Liver (tissue), 10 donors: ENCODE measurements at places on chromosomes 3 and 15. TPM values are rescaled to one million over a fixed set of nuclear protein-coding genes. Genes with fewer than 3 reads are reported as not detected.
A peak's percentile ranks its signal among the peaks of the same experiment; 100 is the strongest.

Gene OCA2
- 0.04 TPM for polyA plus RNA-seq

GRCh38 chr3:149131589-149131988, 2.2 kb downstream of the HPS3 start:
- no peaks in the 10 kb centered on the region for H3K36me3 ChIP-seq
- H3K4me1 ChIP-seq, result peaks cover 21% of the 10 kb centered on the region
- no peak for DNase-seq
- no peak overlapping the region for H3K4me3 ChIP-seq
- H3K27ac ChIP-seq, result no peak overlapping the region

DNA sequence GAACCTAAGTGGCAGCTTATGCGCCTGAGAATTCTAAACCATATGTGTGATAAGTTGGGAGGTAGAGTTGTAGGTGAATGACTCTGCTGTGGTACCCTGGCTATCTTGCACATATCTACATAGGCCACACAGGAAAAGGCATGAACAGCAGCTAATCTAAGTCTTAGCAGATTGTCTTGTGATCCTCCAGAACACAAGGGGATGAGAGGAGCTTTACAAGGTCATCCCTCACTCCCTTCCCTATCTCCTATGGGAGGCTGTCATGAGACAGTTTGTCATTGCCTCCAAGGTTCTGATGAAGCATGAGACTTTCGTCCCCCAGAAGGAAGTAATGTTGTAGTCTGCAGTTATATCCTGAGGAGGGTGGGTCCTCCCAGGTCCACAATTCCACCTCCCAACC, 3.7 kb upstream of the ZNF662 start:
- DNase-seq, result no peak
- H3K27me3 ChIP-seq, result no peaks in the 10 kb centered on the region
- no peaks in the 10 kb centered on the region for H3K36me3 ChIP-seq
- peaks cover 7% of the 10 kb centered on the region for H3K4me1 ChIP-seq
- H3K4me3 ChIP-seq, result no peak overlapping the region
- H3K27ac ChIP-seq, result no peak overlapping the region

DNA sequence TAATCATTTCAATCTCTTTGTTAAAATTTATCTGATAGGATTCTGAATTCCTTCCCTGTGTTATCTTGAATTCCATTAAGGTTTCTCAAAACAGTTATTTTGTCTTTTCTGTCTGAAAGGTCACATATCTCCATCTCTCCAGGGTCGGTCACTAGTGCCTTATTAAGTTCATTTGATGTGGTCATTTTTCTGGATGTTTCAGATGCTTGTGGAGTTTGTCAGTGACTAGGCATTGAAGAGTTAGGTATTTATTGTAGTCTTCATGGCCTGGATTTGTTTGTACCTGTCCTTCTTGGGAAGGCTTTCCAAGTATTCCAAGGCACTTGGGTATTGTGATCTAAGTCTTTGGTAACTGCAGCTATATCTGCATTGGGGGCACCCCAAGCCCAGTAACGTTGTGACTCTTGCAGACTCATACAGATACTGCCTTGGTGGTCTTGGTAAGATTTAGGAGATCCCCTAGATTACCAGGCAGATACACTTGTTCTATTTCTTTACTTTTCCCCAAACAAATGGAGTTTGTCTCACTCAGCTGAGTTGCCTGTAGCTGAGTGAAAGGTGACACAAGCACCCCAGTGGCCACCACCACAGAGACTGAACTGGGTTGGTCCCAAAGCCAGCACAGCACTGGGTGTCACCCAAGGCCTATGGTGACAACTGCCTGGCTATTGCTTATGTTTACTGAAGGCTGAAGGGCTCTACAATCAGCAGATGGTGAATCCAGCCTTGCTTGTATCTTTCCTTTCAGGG, 18.9 kb upstream of the SLC27A2 start:
- peaks cover 42% of the 10 kb centered on the region for H3K4me1 ChIP-seq
- H3K36me3 ChIP-seq, result no peaks in the 10 kb centered on the region
- DNase-seq, result no peak
- no peaks in the 10 kb centered on the region for H3K27me3 ChIP-seq
- H3K4me3 ChIP-seq, result no peak overlapping the region

- H3K4me3 ChIP-seq, result no peak overlapping the region
- H3K27ac ChIP-seq, result no peak overlapping the region
- no peaks in the 10 kb centered on the region for H3K4me1 ChIP-seq
- no peak for DNase-seq
- H3K27me3 ChIP-seq, result no peaks in the 10 kb centered on the region
- H3K36me3 ChIP-seq, result no peaks in the 10 kb centered on the region
Observed at GRCh38 chr3:184455991-184456390, 76.1 kb downstream of the CHRD start.

GRCh38 chr3:98766924-98767323, 3.8 kb downstream of the ST3GAL6 start:
- no peak overlapping the region for H3K27ac ChIP-seq
- no peaks in the 10 kb centered on the region for H3K36me3 ChIP-seq
- peaks cover 11% of the 10 kb centered on the region for H3K4me1 ChIP-seq
- no peak for DNase-seq

Gene USP19
- 18.3 TPM for polyA plus RNA-seq

Gene KLHL40
- not detected for polyA plus RNA-seq

Gene IGSF11
- 0.02 TPM for polyA plus RNA-seq

DNA sequence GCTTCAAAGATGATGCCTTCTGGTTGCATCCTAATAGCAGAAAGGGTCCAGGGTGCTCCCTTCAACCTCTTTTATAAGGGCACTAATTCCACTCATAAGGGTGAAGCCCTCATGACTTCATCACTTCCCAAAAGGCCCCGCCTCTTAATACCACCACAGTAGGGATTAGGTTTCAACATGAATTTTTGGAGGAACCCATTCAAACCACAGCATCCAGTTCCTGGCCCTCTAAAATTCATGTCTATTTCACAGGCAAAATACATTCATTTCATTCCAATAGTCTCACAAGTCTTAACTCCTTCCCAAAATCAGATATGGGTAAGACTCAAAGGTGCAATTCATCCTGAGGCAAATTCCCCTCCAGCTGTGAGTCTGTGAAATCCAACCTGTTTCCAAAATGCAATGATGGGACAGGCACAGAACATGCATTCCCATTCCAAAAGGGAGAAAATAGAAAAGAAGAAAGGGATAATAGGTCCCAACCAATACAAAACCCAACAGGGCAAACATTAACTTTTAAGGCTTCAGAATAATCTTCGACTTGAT, 124.0 kb downstream of the ATP1B3 start:
- H3K36me3 ChIP-seq, result no peaks in the 10 kb centered on the region
- no peaks in the 10 kb centered on the region for H3K4me1 ChIP-seq
- DNase-seq, result no peak
- H3K4me3 ChIP-seq, result no peak overlapping the region

- no peaks in the 10 kb centered on the region for H3K36me3 ChIP-seq
- no peak overlapping the region for H3K27ac ChIP-seq
- no peak for DNase-seq
- no peak overlapping the region for H3K4me3 ChIP-seq
Observed at GRCh38 chr3:10454907-10455544, 50.4 kb downstream of the ATP2B2 start.

DNA sequence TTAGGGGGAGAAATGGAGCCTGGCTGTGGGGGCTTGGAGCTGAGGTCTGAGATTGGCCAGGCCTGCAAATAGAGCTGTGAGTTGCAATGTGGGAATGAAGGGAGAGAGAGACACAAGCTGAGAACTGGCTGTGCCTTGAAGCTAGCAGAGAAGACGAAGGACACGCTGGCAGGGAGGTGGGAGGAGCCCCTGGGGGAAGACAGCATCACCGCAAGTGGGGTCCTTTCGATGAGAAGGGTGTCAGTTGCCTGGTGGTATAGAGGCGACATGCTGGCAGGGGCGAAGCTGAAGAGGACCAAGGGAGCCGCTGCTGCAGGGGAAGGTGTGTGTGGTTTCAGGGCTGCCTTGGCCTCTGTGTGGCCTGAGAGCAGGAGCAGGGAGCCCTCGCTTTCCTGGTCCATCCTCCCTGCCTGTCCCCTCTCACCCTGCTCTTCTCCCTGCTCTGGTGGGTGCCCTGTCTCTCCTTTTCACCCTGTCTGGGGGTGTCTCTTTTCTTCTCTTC, 5.5 kb downstream of the RHCG start:
- no peak overlapping the region for H3K4me3 ChIP-seq
- no peaks in the 10 kb centered on the region for H3K36me3 ChIP-seq
- H3K4me1 ChIP-seq, result peaks cover 2% of the 10 kb centered on the region
- H3K27me3 ChIP-seq, result no peaks in the 10 kb centered on the region

DNA sequence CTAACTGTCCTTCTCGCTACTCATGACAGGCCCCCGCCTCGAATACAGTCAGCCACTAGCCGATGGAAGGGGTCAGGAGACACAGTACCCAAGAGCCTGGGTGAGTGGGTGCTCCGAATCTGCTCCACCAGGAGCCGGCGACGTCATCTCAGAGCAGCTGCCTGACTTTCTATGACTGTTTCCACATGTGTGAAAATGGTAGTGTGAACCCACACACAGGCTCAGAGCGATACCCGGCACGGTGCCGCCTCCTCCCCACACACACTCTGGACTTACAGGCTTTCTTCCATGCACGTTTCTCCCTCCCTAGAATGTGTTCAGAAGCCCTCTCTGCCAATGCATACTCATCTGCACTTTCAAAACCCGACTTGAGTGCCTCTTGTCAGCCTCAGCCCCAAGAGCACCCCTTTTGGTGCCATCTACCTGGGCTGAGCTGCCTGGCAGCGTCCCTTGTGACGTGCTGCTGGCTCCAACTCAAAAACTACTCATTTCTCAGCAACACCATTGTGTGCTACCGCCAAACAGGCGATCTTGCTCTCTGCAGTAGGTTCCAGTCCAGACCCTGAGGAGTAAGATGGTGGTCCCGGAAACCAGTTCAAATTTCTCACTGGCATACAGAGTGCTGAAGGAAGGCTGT, 29.7 kb downstream of the VGLL4 start:
- H3K4me3 ChIP-seq, result no peak overlapping the region
- DNase-seq, result no peak
- no peak overlapping the region for H3K27ac ChIP-seq
- H3K36me3 ChIP-seq, result no peaks in the 10 kb centered on the region
- H3K27me3 ChIP-seq, result no peaks in the 10 kb centered on the region

DNA sequence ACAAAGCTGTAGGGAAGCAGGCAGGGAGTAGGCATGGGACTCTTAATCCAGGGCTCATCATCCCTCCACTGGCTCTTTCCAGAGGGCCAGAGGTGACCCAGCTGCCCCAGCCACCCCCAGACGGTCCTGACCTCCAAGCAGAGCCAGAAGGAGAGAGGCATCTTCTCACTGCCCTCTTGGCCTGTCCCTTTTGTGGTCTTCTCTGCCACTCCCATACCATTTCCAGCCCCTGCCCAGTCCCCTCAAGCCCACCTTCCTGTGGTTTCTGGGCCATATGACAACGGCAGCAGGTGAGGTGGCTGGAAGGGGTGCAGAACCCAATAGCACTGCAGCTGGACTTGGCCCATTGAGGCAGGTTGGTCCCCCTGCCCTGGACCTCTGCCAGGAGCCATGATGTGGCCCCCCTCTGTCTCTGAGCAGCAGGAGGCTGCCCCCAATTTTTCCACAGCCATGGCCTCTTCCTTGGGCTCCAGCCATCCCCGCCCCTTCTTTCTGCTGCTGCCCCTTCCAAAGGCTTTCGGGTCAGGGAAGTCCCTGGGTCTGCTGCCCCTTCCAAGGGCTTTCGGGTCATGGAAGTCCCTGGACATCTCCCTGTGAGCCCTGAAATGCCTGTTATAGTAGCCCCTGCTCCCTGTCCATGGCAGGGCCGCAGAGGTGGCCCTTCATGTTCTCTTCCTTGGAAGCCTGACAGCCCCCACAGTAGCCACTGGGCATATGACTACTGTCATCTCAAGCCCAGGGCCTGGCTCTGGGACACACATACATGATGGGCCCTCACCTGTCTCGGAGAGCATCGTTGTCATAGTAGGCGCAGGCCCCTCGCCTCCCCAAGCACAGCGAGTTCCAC, 39.5 kb upstream of the RAB6B start:
- no peak overlapping the region for H3K4me3 ChIP-seq
- DNase-seq, result peak; percentile 30
- no peaks in the 10 kb centered on the region for H3K4me1 ChIP-seq
- H3K36me3 ChIP-seq, result no peaks in the 10 kb centered on the region

GRCh38 chr15:96422125-96422524, 91.6 kb downstream of the NR2F2 start:
- H3K27me3 ChIP-seq, result peaks cover 18% of the 10 kb centered on the region
- H3K36me3 ChIP-seq, result no peaks in the 10 kb centered on the region
- H3K4me3 ChIP-seq, result no peak overlapping the region
- peaks cover 4% of the 10 kb centered on the region for H3K4me1 ChIP-seq
- DNase-seq, result no peak

GRCh38 chr3:195013411-195014361, 257.3 kb downstream of the XXYLT1 start:
- no peaks in the 10 kb centered on the region for H3K27me3 ChIP-seq
- H3K27ac ChIP-seq, result no peak overlapping the region
- no peaks in the 10 kb centered on the region for H3K36me3 ChIP-seq
- no peak overlapping the region for H3K4me3 ChIP-seq
- H3K4me1 ChIP-seq, result no peaks in the 10 kb centered on the region
- no peak for DNase-seq

- no peak for DNase-seq
- no peak overlapping the region for H3K27ac ChIP-seq
- no peak overlapping the region for H3K4me3 ChIP-seq
Observed at GRCh38 chr3:167066977-167067786, 312.9 kb downstream of the ZBBX start.

DNA sequence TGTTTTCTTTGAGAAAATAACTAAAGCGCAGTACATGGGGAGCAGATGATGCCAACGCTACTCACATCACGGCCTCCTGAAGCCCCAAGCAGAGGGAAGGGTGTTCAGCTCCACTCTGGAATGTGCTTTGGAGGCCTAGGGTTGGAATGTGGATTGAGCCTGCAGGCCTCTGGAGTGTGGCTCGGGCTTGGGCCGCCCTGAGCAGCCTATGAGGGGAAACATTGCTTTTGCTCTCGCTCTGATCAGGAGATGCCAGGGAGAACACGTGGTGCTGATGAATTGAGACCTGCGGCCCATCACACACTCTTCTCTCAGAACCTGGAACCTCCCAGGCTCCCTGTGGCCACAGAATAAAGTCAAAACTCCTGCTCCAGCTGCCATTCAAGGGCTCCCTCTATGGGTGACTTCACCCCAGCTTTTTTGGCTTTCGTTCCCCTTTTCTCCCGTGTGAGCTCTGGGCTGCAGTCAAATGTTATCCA, 23.3 kb downstream of the CCDC13 start:
- no peak for DNase-seq
- no peak overlapping the region for H3K27ac ChIP-seq
- H3K36me3 ChIP-seq, result no peaks in the 10 kb centered on the region
- H3K4me1 ChIP-seq, result no peaks in the 10 kb centered on the region

DNA sequence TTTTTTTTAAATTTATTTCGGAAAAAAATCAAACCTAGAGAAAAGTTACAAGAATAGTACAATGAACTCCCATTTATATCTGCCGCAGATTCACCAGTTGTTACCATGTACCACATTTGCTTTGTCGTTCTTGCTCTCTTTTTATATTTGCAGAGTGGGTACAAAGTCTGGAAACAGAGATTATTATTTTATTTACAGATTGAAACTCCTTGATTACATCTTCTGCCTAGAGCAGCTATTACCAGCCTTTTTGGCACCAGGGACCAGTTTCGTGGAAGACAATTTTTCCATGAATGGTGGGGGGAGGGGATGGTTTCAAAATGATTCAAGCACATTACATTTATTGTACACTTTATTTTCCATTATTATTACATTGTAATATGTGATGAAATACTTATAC, 8.3 kb downstream of the MEF2A start:
- H3K4me1 ChIP-seq, result peaks cover 51% of the 10 kb centered on the region
- H3K4me3 ChIP-seq, result no peak overlapping the region
- no peaks in the 10 kb centered on the region for H3K36me3 ChIP-seq
- H3K27ac ChIP-seq, result peak overlapping the region; percentile 53

GRCh38 chr15:66921319-66921915, 144.0 kb upstream of the SMAD3 start:
- H3K4me1 ChIP-seq, result no peaks in the 10 kb centered on the region
- H3K36me3 ChIP-seq, result no peaks in the 10 kb centered on the region
- H3K27me3 ChIP-seq, result no peaks in the 10 kb centered on the region
- no peak for DNase-seq
